Stimulated activated CD4-positive, alpha-beta T cell treated with anti-CD3 and anti-CD28 coated beads, Interleukin-1b, Interleukin-23, amount 100 ng/mL, for 24 hours (primary cell): ENCODE measurements at places on chromosomes 12 and 14.
A peak's percentile ranks its signal among the peaks of the same experiment; 100 is the strongest.

- no peak for DNase-seq
These were observed 9.7 kb downstream of the NRIP2 start for GRCh38 chr12:2825132-2825531.

GRCh38 chr12:76340680-76341435 lies 7.4 kb downstream of the BBS10 start:
- DNase-seq, result no peak

DNA sequence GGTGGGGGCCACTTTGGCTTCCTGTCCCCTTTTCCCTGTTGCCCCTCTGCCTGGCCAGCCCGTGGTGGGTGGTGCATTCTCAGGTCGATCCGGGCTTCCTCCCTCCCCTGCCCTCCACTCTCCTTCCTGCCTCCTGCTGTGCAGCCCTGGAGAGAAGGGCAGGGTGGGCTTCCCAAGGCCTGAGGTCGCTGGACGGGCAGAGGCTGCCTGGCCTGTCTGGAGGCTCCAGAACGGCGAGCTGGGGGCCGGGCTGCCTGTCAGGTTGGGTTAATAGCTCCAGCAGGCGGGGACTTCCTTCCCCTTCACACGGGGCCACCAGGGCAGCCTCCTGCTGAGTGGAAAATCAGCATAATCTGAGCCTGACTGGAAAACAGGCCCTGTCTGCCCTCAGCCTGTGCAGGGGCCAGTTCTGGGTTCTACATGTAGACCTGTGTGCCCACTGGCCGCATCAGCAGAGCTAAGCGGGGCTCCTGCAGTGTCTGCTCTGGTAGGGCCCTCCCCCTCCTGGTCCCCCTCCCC lies 11.3 kb downstream of the KIF26A start:
- DNase-seq, result no peak

- DNase-seq, result peak; percentile 56
These were observed 29.4 kb upstream of the BCL7A start for GRCh38 chr12:121992059-121992879.

DNA sequence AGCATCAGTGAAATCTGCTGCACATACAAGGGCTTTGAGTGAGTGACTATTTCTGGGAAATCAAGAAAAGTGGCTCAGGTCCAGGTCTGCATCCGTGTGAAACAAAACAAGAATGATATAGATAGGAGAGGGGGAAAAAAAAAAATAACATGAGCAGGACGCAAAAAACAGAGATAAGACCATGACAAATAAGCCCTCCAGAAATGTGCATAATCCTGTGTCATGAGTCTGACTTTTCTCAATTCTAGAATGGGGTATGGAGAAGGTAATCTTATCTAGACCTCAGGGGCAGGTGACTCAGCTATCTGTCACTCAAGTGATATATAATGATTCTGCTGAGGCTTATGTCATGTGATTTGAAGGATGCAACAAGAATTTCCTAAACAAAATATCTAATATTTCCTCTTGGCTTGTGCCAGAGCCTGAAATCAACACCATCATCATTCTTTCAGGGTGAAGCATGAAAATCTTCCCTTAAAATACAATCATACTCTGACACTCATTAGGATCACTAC lies 250.0 kb downstream of the PHLDA1 start:
- DNase-seq, result no peak
